NCI-H2081 treated with DMSO at 0.1 percent for 48 hours (cell line): ENCODE measurements at places on chromosomes 4 and X.

GRCh38 chrX:12910423-12911121, 4.2 kb downstream of the TLR8 start:
- DNase-seq = no peak

DNA sequence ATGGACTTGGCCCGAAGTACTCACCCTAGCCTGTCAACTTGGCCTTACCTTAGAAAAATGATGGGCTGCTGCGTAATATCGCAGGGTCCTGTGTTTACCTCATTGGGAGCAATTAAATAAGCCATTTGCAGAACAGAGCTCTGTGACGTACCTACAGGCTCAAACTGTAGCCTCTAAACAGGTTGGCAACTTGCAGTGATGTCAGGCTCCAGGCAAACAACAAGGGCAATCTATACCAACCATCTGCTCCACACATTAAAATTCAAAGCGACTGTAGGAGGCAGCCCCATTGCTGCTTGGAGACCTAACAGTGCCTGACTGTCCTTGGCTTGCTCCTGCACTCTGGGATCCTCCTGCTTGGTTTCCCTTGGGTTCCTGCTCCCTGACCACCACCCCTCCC, 17.2 kb downstream of the VGLL1 start:
- no peak for DNase-seq

DNA sequence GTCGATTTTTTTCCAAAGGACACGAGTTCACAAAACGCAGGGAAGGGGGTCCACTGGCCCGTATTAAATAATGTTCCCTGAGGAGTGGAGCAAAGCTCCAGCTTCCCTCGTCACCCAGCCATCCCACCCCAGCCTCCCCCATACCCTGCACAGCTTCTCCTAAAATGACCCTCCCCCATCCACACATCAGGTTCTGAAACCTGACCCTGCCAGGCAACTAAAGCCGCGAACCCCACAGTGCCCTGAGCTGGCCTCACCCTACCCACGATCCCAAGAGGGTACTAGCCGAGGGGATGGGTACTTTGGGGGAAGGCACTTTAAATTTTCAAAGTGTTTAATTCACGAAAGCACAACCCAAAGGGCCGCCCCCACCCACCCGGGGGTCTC, 634 bp downstream of the APOO start:
- DNase-seq = no peak

DNA sequence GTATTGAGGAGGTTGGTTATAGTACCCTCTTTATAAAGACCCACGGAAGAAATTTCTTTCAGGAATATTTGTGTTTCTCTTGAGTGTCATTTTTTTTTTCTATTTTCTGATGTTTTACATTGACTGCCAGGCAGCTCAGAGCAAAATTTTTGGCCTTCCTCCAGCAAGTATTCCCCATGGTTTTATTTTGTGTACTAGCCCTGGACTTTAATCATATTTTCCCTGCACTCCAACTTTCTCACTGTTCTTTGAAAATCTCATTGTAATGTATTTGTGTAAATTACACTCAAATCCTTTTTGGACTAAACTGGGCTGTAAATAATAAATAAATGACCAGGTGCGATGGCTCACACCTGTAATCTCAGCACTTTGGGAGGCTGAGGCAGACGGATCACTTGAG, 45.6 kb upstream of the USP46 start:
- DNase-seq = no peak

DNA sequence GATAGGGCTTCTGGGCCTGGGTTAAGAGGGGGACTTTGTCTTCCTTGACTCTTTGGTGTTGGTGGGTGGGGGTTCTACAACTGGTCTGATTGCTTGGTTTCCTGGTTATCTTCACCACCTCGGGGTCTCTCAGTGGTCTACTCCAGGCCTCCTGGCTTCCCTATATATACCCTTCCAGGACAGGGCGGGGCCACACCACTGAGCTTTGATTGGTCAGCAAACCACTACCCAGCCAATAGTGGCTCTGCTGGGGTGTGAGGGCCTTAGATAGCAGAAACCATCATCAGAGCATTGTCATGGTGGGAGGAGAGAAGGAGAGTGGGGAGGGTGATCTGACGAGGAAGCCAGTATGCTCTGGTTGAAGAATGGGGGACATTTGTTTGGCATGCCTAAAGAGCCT, 14.4 kb upstream of the MAGEA1 start:
- no peak for DNase-seq

DNA sequence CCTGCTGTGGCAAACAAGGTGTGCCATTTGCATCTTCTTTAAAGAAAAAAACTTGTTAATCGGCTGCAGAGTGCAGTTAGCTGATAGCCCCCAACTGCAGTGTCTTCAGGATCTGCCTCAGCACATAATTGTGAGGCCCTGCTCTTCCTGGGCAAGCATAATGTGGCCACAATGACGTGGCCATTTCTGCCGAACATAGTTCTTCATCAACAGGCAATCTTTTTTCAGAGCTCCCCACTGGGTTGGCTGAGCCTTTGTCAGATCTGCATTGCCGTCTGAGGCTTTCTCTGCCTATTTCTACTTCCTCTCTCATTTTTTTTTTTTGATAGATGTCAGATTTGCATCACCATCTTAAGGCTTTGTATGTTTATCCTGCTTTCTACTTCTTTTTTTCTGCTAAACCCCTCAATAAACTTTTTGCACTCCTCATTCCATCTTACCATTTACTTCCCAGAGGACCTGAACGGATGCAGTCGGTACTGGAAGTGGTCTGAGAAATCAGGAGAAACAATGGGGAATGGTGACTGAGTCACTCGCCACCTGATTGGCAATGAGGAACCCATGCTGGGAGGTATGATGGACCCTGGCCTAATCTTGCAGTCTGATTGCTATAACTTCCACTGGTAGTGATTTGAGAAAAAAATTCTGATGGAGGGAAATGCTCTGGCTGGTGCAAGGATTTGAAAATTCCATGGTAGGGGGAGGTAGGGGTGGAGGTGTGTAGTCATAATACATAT, 21.2 kb upstream of the TAB3 start:
- DNase-seq = no peak

GRCh38 chr4:158767451-158767850, 1.4 kb upstream of the FNIP2 start:
- no peak for DNase-seq

DNA sequence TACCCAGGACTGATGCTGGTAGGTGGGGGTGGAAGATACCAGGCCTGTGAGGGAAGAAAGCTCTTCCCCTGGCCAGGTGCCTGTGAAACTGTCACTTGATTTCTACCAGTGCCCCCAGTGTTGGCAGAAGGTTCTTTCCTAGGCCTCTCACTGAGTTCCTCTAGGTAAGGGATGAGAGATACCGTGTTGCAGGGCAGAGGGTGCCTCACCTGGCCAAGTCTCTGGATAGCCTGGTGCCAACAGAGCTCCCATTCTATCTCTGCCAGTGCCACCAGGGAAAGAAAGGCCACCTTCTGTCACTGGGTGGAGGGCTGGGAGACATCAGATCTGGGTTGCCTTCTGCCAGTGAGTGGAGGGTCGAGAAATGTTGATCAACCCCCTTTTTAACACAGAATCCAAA, 94.1 kb downstream of the RTL5 start:
- no peak for DNase-seq

- DNase-seq = no peak
Observed at GRCh38 chr4:121927948-121928347, 23.9 kb downstream of the TRPC3 start.

DNA sequence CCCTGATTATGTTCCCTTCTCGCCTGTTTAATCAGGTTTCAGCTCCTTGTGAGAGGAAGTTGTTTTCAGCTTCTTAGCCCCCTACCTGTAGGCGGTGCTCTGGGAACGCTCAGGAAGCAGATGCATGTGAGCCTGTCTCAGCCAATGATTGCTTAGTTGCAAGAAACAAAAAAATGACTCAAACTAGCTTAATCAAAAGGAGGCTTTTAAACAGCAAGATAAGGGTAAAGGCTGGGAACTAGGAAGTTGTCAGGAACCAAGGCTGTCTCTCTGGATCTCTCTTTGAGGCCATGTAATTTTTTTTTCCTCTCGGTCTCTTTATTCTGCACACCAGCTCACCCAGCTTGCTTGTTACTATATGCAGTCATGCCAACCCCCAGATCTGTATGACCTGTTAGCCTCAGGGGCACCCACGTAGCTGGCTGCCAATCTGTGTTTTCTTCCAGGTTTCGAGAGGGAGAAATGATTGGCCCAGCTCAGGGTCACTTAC, 109.1 kb downstream of the PTTG2 start:
- DNase-seq = no peak

- no peak for DNase-seq
Observed at GRCh38 chr4:72388521-72388920, 180.5 kb downstream of the ADAMTS3 start.

GRCh38 chr4:72325215-72325614, 243.8 kb downstream of the ADAMTS3 start:
- no peak for DNase-seq

- no peak for DNase-seq
Observed at GRCh38 chrX:29858714-29859113, 356.6 kb upstream of the MAGEB2 start.

- no peak for DNase-seq
Observed at GRCh38 chrX:42825201-42825600, 47.2 kb upstream of the PPP1R2C start.
